Astrocyte of the spinal cord (primary cell): ENCODE measurements at places on chromosomes 3 and 15.

DNA sequence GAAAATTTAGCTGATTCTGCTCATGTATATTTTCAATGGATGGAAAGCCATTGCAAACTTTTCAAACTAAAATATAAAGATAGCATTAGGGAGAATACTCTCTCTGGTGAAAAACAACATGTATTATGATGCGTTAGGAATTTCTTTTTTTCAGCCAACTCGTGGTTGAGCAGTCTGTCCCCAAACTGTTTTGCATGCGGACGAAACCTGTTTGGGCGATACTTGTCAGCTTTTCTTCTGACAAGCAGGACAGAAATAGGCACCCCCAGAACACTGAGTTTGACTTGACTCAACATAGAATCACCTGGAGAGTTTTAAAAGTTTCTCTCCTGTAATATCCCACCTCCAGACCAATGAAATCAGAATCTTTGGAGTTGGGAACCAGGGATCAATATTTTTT, 417.5 kb upstream of the TPRG1 start:
- no peak for DNase-seq

- no peak for DNase-seq
Observed at GRCh38 chr3:118886708-118887107, 147.9 kb downstream of the IGSF11 start.

DNA sequence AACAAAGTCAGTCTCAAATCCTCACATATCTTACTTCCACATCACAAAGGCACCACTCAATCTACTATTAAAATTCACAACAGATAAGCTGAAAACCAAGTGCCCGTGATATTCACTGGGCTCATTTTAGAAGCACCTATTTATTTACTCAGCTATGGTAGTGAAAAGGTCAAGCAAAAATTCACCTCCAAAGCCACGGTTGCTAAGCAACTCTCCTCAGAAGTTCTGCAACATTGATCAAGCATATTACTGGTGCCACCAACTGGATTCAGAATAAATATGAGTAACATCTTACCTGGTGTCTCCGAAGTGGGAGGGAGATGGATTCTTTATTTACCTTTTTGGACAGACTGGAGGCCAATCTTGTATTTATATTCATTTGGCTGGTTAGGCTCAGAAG, 714.8 kb downstream of the FHIT start:
- DNase-seq: no peak

DNA sequence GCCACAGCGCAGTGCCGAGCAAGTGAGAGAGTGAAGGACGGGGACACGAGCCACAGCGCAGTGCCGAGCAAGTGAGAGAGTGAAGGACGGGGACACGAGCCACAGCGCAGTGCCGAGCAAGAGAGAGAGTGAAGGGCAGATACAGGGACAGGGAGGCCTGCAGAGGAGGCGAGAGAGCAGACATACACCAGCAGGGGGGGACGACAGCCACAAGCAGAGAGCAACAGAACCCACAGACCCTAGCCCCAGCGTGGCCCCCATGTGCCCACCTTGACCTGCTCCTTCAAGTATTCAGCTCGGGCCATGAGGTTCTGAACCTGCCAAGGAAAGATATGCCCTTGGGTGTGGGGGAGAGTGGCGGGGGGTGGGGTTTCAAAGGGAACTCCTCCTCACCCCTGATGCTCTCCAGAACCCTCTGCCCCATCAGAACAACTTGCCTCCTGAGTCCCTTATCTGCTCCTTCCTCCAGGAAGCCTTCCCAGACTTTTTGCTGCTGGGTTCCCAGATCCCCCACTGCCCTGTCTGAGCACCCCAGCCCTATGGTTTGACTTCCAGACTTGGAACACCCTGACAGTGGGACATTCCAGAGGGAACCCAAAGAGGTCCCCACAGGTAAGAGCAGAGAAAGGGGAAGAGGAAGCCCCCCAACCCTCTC, 5.3 kb downstream of the ULK3 start:
- DNase-seq: no peak

GRCh38 chr15:23514484-23514883, 51.0 kb upstream of the MKRN3 start:
- no peak for DNase-seq

DNA sequence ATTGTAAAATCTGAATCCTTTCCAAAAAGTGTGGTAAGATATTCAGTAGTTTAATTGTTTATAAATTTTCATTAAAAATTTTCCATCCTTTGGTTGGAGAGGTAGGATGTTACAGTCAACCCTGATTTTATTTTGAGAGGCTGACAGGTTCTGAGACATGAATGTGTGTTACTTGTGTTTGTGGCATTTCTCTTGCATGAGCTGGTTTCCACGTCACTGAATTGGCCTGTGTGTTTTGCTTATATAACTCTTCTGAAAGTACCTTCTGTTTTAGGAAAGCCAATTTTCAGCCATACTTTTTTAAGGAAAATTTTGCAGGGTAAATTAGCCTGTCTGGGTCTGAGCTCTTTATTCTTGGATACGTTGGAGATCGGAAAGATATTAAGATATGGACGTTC, 30.7 kb downstream of the PXYLP1 start:
- peak; percentile 69 for DNase-seq

DNA sequence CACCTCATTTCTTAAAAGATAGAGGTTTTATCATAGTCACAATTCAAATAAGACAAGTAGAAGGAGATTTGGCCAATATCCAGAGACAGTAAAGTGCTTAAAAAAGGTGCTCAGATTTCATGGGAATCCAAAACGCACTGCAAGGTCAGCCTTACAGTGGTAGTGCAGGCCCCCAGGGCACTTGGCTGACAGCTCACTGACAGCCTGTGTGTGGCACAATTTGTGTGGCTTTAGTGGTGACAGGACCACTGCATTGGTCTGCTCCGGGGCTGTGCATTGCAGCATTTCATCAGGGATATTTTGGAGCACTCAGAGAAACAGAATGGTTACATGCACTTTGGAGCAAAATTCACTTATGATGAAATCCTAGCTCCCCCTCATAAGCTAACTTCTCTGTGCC, 544.3 kb downstream of the NTRK3 start:
- no peak for DNase-seq

DNA sequence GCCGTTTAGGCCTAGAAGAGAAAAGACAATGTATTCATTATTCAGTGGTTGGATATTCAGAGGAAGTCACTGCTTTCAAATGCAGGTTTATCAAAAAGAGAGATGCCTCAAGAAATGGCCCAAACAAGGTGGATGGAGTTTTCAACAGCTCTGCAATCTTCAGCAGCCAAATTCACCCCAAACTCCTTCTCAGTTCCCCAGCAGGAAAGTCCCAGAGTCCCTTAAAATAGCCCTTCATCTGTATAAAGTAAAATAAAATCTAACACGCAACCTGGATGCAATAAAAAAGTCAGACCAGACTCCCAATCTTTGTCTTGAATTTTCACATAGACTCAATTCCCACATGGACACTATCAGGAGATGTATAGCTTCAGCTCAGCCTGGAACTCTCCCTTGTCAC, 101.6 kb upstream of the SPATA12 start:
- no peak for DNase-seq

DNA sequence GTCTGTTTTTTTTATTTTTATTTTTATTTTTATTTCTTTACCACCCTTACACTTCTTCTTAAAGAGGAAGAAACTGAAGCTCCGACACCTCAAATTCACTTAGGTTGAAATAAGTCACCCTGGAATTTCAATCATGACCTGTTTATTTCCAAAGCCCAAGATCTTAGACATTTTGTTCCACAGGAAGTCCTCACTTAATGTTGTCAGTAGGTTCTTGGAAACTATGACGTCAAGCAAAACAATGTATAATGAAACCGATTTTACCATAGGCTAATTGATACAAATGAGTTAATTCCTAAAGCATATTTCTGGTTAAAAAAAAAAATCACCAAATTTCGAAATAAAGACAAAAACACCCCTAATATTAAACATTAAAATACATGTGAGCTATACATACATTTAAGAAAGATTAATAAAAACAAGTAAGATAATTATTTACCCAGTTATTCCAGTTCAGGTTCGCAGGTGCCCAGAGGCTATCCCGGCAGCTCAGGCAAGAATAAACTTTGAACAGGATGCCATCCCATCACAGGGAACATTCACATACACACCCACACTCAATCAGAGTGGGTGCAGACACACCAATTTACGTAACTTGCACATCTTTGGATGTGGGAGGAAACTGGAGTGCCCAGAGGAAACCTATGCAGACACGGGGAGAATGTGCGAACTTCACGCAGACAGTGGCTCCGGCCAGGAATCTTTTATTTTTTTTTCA, 391.0 kb downstream of the RAP2B start:
- DNase-seq: no peak

- DNase-seq: no peak
Observed at GRCh38 chr15:95468820-95469219, 861.7 kb upstream of the NR2F2 start.

DNA sequence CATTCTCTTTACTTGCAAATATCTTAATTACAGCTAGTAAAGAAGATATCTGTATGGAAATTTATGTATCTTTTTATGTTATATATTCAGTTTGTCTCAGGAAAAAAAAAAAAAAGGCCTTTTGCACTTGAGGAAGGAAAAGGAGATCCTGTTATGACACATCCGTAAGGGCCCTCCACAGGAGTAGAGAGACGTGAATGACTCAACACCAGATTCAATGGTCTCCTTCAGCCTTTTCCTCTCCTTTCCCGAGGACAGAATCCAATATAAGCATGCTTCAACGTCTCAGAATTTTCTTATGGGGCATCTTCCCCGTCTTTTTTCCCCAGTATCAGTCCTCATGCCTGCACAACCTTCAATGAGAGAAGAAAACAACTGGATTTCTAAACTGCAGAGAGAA, 340.3 kb downstream of the NTRK3 start:
- no peak for DNase-seq

- DNase-seq: no peak
Observed at GRCh38 chr3:49610666-49611280, 56.5 kb downstream of the BSN start.
